GM13976 (cell line): ENCODE measurements at places on chromosomes 13 and 19.

- DNase-seq, result no peak
Measured at GRCh38 chr19:55382013-55382412, 2.1 kb downstream of the TMEM238 start.

DNA sequence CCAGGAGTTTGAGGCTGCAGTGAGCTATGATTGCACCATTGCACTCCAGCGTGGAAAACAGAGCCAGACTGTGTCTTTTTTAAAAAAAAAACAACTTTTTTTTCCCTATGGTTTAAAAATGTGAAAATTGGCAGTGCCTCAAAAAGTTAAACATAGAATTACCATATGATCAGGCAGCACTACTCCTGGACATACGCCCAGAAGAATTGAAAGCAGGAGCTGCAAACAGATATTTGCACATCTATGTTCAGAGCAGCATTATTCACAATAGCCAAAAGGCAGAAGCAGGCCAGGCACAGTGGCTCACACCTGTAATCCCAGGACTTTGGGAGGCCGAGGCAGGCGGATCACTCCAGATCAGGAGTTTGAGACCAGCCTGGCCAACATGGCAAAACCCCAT, 3.8 kb upstream of the RETN start:
- no peak for DNase-seq

DNA sequence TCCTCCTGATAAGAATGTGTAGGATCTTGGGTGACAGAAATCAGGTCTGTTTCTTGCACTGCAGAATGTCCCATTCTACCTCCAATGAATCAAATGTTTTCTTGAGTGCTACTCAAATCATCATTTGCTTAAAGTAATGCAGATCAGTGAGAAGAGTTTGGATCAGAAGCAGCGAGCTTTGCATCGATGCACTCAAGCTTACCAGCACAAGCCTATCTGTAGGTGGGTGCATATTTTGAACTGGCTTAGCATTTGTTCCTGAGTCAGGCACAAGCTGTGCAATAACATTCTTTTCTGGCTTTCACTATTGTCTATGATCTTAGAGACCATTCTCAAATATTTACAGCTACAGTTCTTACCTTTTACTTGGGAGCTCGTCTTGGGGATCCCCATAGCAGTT, 109.5 kb downstream of the UBL3 start:
- DNase-seq, result no peak

DNA sequence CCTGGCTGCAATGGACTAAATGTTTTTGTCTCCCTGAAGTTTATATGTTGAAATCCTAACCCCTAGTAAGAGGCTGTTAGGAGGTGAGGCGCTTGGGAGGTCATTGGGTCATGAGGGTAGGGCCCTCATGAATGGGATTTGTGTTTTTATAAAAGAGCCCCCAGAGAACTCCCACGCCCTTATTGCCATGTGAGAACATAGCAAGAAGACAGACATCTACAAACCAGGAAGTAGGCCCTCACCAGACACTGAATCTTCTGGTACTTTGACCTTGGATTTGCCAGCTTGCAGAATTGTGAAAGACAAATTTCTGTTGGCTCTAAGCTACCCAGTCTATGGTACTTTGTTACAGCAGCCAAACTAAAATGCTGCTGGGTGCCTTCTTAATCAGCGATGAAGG, 96.1 kb upstream of the SPATA13 start:
- DNase-seq, result no peak

DNA sequence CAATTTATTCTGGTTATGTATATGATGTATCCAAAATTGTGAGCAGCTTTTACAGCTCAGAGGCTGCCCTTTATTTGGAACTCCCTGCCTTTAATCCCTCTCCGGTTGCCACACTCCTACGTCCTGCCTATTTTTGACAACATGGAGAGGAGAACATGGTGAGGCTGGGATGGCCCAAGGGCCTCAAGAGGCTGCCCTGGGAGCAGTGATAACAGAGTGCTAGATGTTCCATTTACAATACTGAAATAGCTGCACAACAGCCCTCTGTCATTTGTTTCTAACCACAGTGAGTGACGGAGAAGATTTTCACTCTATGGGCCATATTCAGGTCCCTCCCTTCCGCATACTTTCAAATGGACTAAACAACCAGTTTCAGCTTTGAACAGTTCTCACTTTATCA, 33.4 kb downstream of the STARD13 start:
- no peak for DNase-seq

DNA sequence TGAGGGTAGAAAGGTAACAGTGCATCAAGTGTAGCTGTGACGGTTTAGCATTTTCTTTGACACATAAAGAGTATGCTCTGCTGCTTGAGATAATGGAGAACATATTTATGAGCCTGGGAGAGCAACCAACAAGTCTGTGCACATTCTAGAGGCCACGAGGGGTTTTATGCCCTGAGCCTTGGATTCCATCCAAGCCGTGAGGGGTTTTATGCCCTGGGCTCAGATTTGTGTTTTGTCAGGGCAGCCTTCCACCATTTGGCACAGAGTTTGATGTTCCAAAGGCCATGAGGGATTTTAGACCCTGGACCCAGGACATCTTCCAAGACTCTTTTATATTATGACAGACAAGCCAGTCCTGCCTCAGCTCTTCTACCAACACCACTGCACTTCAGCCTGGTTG, 106.4 kb downstream of the ZNF486 start:
- no peak for DNase-seq

- DNase-seq, result peak; percentile 94
Measured at GRCh38 chr19:12793290-12794195, 2.3 kb downstream of the JUNB start.

DNA sequence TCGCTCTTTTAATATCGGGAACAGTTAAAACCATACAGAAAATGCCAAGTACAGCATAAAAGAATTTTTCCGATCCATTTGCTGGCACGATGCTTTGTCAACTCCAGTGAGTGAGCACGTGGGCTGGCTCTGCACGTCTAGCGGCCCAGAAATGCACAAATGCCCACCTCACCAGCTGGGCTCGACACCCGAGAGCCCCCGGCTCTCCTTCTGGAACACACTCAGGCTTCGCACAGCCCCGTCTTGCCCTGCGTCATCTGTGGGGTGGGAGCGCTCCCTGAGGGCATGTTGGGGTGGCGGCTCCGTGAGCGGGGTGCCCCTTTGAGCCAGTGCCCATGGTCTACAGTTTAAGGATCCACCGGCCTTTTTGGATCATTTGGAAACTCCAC, 24.5 kb downstream of the ATP4B start:
- DNase-seq, result no peak

DNA sequence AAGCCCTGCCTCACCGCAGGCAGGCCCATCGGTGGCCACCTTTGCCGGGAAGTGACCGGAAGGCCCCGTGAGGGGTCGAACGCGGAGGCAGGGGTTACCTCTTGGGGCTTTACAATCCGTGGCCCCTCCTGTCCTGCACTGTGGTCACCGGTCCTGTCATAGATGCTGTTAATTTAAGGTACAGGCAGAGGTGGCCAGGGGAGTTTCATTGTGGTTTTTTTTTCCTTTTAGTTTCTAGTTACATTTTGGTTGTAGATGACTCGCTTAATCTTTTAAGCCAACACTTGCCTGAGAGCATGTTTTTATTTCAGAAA, 13.1 kb downstream of the COMP start:
- DNase-seq, result no peak

- no peak for DNase-seq
Measured at GRCh38 chr19:8355631-8356402, 8.1 kb upstream of the ANGPTL4 start.

GRCh38 chr13:113448545-113448884, 4.8 kb downstream of the ADPRHL1 start:
- DNase-seq, result no peak

DNA sequence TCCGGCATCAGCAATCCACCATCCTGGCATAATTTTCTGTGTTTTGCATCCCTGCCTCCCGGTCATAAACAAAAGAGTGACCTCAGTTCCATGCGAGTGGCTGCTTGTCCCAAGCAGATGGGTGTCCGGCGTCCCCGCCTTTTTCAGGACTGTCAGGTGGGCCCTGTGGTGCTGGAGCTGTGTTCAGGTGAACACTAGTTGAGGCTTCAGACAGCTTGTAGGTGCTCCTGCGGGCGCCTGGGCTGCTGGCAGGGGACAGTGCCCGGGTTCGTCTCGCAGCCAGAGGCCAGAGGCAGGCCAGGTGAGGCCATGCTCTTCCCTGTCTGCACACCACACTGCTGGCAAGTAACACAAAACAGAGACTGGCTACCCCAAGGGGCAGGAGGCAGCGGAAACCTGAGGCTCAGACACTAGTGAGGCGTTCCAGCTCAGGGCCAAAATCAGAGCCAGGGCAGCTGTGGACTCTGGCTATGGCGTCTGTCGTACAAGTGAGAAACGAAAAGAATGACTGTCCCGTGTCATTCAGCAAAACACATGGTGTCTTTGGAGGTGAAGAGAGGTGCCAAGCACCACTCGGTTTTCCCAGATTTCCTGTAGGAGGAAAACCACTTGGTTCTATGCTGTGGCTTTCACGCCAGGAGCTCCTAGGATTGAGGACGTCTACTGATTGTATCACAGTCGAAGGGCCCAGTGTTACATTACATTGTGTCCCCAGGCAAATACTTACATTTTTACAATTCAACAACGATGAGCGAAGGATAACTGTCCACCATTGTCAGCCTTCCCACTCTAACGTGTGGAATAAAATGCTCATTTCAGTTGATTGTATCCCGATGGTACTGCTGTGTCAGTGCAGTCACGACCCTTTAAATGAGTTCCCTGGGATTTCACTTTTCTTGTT, 104.0 kb downstream of the ATP11A start:
- no peak for DNase-seq

DNA sequence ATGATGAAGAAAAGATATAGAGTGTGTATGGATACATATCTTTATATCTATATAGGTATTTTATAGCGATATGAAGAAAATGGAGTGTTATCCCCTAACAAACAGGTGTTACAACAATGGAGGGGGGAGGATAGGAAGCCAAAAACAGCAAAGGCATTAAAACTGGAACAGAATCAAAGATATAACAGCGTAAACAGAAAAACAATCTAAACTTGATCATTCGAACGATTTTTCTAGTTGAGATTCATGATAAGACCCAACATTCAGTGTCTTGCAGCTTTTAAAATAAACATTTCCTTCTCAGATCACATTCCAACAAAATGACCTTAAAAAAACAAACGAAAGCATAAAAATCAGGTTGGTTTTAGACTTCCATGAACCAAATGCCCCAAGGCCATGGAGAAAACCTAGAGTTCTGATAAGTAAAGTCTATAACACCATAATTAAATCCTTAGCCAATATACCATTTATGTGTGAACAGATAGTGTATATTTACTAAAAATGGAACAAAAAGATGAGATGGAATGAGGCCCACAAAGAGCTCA, 55.7 kb downstream of the CAB39L start:
- DNase-seq, result no peak

- no peak for DNase-seq
Measured at GRCh38 chr13:59673286-59673685, 490.4 kb downstream of the DIAPH3 start.

DNA sequence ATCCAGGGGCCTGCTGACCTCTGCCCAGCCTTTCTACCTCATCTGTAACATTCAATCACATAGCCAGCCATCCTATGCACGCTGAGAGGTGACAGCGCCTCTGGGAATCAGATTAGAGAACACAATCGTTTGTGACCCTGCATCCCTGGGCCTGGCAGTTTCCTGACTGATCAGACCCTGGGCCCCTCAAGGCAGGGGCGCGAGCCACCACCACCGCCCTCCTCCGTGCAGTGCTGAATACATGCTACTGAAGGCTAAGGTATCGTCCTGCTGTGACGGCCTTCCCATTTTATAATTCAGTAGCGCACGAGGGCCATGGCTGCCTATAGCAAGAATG, 1.3 kb downstream of the TMTC4 start:
- no peak for DNase-seq

- DNase-seq, result no peak
Measured at GRCh38 chr13:76350399-76350798, 535.8 kb downstream of the KCTD12 start.
